Foreskin keratinocyte (primary cell): ENCODE measurements at places on chromosomes 13 and 19. TPM values are rescaled to one million over a fixed set of nuclear protein-coding genes. Genes with fewer than 3 reads are reported as not detected.

Gene DIRAS1
- 0.11 and 0.24 TPM in 2 replicates for total RNA-seq

Gene RNF113B
- total RNA-seq = not detected in 2 replicates

Gene CYP4F3
- total RNA-seq = 0.07 and 0.10 TPM in 2 replicates

Gene JAK3
- total RNA-seq = 0.53 and 0.68 TPM in 2 replicates

GRCh38 chr13:85729296-85729695, 69.9 kb downstream of the SLITRK6 start:
- peak; percentile 60 for DNase-seq

GRCh38 chr13:112767506-112768471, 78.0 kb downstream of the ATP11A start:
- no peak for DNase-seq
